Smooth muscle cell of the brain vasculature (primary cell): ENCODE measurements at places on chromosomes 7 and 10.

GRCh38 chr10:24091256-24091655, 117.7 kb upstream of the KIAA1217 start:
- no peak for DNase-seq

DNA sequence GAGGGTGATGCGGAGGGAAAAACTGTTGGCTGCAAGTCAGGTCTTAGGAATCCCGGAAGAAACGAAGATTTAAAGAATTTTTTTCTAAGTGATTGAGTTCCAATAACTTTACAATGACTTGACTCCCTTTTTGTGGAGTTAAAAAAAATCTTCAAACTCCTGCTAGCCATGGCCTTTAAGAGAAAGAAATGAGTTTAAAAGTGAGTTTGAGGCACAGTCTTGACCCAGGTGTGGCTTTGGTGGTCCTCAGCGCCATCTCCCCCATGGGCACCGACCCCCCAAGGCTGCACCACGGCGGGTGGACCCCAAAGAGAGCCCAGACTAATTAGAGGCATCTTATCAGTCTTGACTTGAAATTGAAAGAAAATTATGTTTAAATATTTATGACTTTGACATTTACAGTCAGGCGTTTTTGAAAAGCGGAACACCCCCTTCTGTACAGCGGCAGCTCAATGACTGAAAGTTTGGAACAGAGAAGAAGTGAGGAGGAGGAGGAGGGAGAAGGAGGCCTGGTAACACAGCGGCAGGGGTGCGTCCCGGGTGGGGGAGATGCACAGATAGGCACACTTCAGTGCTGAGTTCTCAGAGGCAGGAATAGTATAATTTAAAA, 349.6 kb downstream of the DNAJB6 start:
- no peak for DNase-seq

- no peak for DNase-seq
Observed at GRCh38 chr7:38122501-38122900, 55.5 kb upstream of the STARD3NL start.

DNA sequence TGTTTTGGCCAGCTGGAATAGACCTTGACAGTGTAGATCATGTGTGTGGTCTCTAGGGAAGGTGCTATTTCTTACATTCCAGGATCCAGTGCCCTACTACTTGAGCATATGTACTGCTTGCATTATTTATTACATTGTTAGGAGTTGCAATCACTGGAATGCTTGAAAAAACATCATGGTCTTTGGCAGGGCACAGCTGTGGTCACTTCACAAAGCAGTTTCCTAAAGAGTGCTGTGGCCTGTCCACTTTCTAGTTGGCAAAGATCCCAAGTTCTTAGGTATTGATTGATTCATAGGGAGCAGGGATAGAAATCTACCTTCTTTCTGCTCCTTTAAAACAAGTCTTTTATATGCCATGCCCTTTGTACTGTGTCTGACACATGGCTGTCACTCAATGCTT, 4.6 kb downstream of the C7orf25 start:
- no peak for DNase-seq

GRCh38 chr10:122323189-122323588, 51.3 kb upstream of the PLEKHA1 start:
- no peak for DNase-seq

DNA sequence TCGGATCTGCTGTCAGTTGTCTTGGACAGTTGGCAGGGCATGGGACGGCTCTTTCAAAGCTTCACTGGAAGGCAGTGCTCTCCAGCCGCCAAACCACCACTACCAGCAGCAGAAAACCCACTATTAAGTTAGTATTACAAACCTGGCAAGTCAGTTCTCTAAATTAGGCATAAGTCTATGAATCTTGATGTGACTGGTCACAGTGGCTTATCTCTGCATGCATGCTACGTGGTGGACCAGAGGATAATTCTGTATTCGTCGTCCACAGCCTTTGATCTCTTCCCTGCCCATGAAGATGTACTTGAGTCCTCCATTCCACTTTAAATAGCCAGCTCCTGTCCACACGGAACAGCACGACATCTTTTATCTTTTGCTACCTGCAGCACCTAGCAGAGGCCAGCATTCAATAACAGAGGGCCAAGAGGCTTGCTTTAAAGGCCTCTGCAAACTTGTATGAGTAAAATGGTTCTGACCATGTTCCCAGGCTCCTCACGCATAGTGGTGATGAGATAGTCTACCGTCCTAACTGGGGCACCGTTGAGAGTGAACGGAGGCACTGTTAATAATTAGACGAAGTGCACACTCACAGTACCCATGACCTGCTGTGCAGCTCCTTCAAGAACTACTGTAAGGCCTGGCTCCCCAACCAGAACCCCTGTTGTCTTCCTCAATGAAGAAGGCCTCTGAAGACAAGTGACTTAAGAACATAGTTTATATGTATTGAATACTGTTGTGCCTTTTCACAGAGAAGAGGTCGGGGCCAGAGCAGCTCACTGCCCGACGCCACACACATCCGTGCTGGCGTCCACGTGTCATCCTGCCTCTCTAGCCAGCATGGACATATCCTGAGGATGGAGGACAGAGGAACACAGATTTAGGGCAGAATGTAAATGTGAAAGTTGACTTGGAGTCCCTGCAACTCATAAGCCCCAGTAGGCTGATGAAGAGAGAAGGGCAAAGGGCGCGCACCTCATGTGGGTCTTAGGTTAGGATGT, 1.0 kb downstream of the GPR146 start:
- DNase-seq: no peak

- no peak for DNase-seq
Observed at GRCh38 chr7:114790521-114790920, 131.4 kb upstream of the MDFIC start.

DNA sequence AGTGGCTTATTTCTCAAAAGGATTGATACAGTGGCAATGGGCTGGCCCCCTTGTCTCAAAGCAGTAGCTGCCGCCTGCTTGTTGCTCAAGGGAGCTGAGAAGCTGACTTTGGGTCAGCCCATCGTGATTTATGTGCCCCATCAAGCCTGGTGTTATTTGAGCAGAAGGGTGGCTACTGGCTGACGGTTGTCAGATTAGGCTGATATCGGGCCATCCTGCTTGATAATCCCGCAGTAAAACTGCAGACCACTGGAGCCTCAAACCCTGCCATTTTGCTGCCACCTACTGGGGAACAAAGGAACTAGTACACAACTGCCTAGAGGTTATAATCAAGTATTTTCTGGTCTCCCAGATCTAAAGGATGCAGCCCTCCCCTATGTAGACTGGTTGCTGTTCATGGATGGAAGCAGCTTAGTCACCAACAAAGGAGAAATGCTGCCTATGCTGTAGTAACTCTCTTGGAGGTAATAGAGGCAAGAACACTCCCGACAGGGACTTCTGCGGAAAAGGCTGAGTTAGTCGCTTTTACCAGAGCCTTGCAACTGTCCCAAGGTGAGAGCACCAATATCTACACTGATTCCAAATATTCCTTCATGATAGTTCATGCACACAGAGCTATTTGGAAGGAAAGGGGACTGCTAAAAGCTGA, 65.9 kb upstream of the ZNF92 start:
- DNase-seq: peak; percentile 46

DNA sequence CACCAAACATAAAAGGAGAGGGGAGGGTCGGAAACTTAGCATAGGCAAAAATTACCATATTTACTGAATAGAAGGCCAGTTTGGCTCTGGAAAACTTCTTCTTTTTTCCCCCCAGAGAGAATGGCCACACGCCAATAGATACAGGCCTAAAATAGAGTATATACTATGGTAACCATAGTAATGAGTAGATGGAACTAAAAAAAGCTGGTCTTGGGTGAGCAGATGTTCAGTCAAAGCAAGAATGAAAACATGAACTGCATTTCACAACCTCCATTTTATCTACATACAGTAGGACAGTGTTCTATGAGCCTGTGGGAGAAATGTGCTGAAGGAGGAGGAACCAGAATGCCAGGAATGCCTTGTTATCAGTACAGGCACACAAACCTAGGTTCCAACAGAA, 141.7 kb upstream of the SEMA3A start:
- no peak for DNase-seq

DNA sequence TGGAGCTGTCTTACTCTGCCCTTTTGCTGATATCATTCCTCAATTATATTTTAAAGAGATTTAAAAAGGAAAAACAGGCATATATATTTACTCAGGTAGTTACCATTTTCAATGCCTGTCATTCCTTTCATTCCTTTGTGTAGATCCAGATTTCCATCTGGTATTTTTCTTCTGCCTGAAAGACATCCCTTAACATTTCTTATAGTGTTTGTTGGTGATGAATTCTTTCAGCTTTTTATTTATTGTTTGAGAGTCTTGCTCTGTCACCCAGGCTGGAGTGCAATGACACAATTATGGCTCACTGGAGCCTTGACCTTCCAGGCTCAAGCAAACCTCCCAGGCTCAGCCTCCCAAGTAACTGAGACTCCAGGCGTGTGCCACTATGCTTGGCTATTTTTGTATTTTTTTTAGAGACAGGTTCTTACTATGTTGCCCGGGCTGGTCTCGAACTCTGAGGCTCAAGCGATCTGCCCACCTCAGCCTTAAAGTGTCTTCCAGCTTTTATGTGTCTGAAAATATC, 5.6 kb upstream of the POM121 start:
- no peak for DNase-seq

GRCh38 chr7:79407351-79407750, 46.1 kb downstream of the MAGI2 start:
- no peak for DNase-seq

DNA sequence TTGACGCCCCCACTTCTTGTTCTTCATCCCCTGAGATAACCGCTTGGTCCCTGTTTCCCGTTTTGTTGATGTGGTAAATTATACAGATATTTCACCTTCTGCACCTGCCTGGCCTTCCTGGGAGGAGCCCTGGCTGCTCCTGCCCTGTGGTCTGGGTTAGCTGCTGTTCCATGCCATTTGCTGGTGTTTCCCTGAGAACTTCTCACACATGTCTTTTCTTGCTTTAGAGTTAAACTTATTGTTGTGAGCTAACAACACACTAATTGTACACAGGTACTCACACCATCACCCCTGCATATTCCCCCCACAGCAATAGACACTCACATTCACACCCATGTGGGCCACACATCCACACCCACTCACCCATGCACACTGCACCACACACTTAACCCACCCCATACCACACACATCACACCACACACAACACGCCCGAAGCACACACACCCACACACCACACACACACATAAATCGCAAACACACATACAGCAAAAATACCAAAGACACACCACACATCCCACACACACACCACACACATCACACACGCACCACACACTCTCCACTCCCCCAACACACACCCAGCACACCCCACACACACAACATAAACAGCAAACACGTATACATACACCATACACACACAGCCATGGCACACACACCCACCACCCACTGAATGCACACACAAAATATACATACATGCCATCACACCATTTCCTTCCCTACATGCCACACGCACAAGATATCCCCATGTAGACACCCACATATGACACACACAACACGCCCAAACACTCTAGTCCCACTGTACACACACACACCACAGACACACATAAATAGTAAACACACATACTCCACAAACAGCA, 19.4 kb upstream of the ANTXRL start:
- DNase-seq: no peak

- DNase-seq: peak; percentile 6
Observed at GRCh38 chr7:50962281-50962883, 179.7 kb upstream of the GRB10 start.

DNA sequence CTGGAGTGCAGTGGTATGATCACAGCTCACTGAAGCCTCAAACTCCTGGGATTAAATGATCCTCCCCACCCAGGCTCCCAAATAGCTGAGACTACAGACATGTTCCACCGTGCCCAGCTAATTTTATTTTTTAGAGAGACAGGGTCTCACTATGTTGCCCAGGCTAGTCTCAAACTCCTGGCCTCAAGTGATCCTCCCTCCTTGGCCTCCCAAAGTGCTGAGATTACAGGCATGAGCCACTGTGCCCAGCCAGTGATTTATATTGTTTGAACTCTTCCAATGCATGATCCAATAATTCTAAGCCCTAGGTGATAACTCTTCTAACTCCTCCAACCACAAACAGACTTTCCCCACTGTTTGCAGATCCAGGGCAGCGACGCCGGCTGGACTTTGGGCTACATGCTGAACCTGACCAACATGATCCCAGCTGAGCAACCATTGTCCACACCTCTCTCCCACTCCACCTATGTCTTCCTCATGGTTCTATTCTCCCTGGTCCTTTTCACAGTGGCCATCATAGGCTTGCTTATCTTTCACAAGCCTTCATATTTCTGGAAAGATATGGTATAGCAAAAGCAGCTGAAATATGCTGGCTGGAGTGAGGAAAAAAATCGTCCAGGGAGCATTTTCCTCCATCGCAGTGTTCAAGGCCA, 41.8 kb upstream of the CC2D2B start:
- no peak for DNase-seq

- DNase-seq: no peak
Observed at GRCh38 chr7:116161728-116162127, 48.6 kb upstream of the TES start.
